Pulmonary artery endothelial cell (primary cell): ENCODE measurements at places on chromosomes 3 and 15.

- DNase-seq, result no peak
Observed at GRCh38 chr3:98532275-98532637, 478 bp downstream of the GPR15 start.

- DNase-seq, result no peak
Observed at GRCh38 chr3:150057227-150057626, 86.5 kb upstream of the PFN2 start.

- no peak for DNase-seq
Observed at GRCh38 chr3:45819543-45819942, 22.4 kb downstream of the LZTFL1 start.

- no peak for DNase-seq
Observed at GRCh38 chr3:6504347-6504746, 356.6 kb upstream of the GRM7 start.

- no peak for DNase-seq
Observed at GRCh38 chr3:120561251-120562045, 34.7 kb upstream of the NDUFB4 start.

DNA sequence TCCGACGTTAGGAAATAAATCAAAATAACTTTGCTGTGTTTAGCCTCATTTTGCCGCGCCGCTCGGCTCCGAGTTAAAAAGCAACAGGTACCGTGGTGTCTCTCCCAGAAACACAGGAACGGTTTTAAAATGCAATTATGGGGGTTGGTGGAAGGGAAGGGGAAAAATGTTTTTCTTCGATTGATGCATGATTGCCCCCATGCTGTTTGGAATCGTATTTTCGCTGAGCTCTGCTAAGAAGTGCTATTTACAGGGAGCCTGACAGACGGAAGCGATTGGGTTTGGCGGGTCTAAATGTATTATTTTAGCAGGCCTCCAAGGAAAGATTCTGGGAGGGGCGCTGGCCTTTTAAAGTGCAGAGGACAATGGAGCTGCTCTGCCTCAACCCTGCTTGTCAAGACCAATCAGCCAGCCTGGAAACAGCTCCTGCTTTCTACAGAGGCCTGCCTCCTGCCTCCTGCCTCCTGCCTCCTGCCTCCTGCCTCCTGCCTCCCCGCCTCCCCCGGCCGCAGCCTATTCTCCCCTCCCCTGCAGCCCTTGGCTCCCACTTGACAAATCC is 156.7 kb upstream of the TLE3 start:
- no peak for DNase-seq

- DNase-seq, result no peak
Observed at GRCh38 chr15:68518046-68518445, 60.7 kb upstream of the CORO2B start.

DNA sequence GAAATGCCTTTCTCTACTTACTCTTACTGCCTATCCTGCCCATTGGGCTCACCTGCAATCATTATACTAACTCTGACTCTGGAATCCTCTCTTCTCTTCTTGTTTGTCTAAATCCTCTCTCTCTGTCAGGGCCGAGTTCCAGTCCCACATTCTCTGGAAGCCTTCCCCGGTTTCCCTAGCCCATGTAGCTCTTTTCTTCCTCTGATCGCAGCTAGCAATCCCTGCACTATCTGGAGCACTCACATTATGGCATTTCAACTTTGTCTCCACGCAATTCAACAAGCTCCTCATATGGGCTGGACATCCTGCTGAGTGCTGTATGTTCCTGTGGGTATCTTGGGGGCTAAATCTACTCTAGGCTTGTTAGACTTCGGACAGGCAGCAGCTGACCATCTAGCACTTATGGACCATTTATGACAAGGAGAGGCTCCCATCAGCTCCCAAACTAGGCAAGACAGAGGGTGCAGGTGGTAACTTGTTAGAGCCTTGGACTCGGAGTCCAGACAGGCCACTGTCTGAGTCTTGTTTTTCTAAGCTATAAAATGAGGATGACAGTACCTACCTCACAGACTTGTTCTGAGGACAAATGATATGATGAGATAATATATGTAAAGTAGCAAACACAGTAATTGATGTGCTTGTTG is 58.3 kb downstream of the EPHB3 start:
- no peak for DNase-seq

DNA sequence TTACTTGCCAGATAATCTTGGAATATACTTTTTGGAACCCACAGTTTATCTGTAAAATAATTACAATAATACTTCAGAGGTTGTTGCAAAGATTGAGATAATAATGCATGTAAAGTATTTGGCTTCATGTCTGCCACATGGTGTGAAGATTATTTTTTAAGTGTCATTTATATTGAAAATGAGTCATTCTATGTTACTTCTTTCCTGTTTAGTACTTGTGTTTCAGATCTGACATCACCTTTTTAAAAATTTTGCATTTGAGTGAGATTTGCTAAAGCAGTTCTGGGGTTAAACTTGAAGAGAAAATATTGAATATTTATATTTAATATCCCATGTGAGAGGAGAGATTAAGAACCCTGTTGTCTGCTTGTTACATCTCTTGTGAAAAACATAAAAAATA is 31.2 kb downstream of the IQGAP1 start:
- DNase-seq, result no peak

DNA sequence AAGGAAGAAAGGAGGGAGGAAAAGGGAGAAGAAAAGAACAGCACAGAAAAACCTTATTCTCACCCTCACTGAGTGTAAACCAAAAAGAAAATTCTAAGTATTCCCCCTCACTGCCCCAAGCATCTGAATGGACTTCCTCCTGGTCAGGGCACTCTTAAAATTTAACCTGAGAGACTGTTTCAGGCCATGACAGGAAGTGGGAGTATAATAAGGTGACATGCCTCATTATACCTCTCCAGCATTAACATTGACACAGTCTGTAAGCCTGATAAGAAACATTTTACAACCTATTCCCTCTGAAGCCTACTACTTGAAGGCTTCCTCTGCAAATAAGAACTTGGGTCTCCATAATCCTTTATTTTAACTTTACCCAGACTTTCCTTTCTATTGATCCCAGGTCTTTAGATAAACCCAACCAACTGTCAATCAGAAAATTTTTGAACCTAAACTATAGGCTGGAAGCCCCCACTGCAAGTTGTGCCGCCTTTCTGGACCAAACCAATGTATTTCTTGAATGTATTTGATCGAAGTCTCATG is 41.7 kb downstream of the SLCO2A1 start:
- no peak for DNase-seq

GRCh38 chr15:70047386-70048197 is 50.1 kb downstream of the TLE3 start:
- DNase-seq, result no peak

DNA sequence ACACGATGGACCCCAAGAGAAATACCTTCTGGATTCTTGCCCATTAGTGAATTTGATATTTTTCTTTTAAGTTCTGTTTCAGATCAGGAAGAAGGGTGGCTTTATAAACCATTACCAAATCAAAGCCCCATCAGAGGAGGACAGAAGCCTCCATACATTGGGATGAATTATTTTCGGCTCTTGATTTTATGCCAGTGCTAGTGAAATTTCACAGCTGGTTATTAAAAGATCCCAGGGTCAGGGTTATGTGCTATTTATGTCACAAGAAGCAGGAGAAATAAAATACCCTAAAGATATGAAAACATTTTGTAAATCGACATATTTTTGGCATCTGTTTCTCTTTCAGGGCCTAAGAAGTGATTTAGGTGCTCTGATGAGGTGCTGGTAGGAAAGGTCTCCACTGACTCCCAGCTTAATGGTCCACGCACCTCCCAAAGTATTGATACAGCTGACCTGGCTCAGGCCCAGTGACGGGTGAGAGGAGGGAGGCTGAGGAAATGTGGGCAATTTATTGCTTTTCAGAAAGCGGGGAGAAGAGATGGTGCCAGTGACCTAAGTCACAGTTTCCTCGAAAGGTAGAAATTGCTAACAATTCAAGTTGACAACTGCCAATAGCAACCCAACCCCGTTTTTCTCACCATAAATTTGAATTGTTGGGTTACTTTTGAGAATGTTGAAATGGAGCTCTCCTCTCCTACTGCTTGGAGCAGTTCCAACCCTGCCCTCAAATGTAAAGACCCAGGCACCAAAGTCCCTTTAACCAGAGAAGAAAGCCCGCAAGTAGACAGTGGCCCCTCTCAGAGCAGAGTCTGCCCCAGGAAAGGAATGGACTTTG is 315.6 kb upstream of the NR2E3 start:
- no peak for DNase-seq
